ENCODE measurements at places on chromosomes 1 and 21. TPM values are rescaled to one million over a fixed set of nuclear protein-coding genes. Genes with fewer than 3 reads are reported as not detected.

DNA sequence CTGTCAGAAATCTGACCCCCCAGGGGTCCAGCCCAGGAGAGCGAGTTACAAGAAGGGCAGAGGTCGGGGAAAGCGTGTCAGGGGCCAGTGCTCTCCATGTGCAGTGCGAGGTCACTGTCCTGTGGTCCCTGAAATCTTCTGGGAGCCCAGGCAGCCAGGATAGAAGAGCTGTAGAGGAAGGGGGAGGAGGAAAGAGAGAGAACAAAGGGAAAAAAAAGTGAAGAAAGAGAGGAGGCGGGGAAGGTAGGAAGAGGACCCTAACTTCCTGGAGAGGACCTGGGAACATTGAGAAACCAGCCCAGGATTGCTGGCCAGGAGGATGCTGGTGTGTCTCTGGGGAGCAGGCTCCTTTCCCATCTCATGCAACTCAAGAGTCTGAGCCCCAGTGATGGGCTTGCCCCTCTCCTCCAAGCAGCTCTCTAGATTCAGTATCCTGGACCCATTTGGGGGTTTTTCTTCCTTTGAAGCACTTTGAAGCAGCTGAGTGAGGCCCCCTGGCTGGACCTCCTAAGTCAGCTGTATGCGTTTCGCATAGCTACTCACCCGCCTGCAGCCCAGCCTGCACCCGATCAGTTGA is 6.8 kb upstream of the INAVA start:
- no peak for DNase-seq

- no peak for DNase-seq
These were observed 12.4 kb upstream of the POFUT2 start for GRCh38 chr21:45299864-45300785.

DNA sequence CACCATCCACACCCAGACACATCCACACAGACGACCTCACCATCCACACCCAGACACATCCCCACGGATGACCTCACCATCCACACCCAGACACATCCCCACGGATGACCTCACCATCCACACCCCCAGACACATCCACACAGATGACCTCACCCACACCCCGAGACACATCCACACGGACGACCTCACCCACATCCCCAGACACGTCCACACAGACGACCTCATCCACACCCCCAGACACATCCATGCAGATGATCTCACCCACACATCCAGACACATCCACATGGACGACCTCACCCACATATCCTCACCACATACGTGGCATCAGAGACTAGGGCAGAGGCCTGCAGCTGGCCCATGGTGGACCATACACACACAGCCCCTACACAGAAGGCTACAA is 14.7 kb upstream of the FABP3 start:
- no peak for DNase-seq

DNA sequence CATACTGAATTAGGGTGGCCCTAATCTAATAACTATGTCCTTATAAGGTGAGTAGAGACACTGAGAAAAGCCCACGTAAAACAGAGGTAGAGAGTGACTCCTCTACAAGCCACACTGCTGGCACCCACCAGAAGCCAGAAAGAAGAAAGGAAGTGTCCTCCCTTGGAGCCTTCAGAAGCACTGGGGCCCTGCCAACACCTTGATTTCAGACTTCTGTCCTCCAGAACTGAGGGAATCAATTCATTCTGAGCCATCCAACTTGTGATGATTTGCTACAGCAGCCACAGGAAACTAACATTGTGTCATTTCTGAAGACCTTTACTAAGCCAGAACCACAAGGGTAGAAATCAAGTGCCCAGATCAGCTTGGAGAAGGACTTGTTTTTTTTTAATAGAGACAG is 15.0 kb downstream of the GNB1 start:
- no peak for DNase-seq

DNA sequence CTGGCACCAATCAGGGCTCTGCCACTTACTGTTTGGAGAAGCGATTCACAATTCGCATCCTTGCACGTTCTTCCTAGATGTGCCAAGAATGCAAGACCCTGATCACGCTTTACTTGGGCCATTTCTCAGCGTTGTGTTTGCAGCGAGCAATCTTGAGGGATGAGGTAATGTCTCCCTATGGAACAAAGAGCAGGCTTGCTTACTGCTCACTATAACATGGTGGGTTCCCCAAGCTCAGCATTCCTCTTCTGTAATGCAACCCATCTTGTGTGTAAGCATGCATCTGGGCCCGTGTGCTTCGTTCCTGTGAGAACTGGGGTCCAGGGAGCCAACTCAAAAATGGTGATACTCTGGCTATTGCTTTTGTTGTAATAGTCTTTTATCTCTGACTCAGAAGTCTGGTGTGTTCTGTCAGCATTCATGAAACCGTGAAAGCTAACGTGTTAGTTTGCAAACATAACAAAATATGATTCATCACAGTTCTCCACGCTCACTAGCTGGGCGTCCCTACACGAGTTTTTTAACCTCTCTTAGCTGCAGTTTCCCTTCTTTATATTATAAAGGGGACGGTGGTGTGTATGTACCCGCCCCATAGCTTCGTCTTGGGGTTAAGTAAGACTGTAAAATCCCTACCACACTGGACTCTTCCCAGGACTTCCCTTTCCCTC is 33.3 kb downstream of the DNTTIP2 start:
- no peak for DNase-seq

DNA sequence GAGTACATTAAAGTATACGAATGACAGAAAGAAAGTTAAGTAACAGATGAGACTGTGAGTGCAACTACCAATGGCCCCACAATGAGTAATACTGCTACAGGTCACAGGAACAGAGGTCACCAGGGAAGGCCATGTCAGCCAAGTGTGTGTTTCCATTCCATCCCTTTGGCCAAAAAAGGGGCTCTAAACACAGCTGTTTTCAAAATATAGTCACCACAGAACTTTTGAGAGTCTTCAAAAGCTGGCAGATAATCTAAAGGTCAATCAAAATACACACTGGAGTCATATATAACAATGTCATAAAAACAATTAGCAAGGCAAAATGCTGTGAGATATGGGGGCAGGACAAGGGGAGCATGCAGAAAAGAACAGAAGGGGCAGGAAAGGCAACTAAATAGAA is 10.2 kb downstream of the USP24 start:
- DNase-seq = no peak

DNA sequence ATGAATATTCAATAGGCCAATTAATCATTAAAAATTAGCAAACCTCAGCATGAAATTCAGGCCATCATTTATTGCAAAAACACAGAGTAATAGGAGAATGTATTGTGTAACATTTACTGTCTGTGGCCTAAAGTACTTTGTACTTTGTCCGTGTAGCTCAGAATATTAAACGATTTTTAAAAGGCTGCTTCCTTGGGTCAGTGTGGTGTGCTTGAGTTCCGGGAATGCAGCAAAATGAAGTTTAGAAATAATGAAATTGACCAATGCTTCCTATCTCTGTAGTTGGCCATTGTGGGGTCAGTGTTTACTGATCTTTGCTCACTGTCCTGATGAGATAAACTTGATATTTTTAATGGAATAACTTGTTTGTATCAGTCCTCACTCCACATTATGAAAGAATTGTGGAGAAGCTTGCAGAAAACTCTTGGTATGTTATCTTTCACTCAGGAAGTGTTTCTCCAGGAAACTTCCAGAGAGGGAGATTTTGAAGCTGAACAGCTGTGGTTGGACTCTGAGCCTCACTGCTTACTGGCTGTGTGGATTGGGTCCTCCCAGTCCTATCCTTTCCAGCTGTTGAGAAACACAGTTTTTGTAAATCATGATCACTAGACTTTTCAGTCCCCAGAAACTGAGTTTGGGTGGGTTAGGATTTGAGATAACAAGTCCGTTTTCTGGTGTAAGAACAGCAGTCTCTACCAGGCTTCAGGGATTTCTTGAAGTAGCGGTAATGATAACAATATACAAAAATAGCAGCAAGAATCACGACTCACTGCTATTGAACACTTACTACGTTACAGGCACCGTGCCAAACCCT is 19.2 kb upstream of the MTARC1 start:
- no peak for DNase-seq

- DNase-seq = no peak
These were observed 15.2 kb upstream of the FCRLA start for GRCh38 chr1:161691846-161692245.

The S100A3 gene
- 9.6 TPM for total RNA-seq

The AMY1B gene
- total RNA-seq = not detected

The CR1 gene
- 2.5 TPM for total RNA-seq

The MMEL1 gene
- total RNA-seq = 4.4 TPM

The GRIK3 gene
- 0.74 TPM for total RNA-seq

All from vagina (tissue), 2 donors.